ENCODE measurements at places on chromosomes 3 and 15.

GRCh38 chr3:40366203-40367162 lies 20.5 kb upstream of the ENTPD3 start:
- DNase-seq = no peak

GRCh38 chr15:82635798-82636197 lies 11.4 kb downstream of the CPEB1 start:
- no peak for DNase-seq

DNA sequence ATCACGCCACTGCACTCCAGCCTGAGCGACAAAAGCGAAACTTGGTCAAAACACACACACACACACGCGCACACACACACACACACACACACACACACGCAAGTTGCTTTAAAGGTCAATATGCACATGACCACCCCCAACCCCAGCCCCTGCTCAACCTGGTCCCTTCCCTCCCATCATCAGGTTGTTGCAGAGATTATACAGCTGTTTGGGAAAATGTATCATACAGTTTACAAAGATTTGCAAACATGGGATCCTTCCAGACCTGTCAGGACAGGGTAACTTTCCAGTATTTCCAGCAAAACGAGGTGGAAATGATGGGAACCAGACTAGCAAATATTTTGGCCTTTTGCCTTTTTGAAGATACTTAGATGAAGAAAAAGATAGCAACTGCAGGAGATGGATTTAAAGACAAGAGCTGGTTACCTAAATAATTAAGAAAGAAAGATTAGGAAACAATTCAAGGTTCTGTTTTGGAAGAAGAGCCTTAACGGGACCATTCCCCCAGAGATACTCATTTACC lies 80.2 kb downstream of the TNIK start:
- DNase-seq = no peak

DNA sequence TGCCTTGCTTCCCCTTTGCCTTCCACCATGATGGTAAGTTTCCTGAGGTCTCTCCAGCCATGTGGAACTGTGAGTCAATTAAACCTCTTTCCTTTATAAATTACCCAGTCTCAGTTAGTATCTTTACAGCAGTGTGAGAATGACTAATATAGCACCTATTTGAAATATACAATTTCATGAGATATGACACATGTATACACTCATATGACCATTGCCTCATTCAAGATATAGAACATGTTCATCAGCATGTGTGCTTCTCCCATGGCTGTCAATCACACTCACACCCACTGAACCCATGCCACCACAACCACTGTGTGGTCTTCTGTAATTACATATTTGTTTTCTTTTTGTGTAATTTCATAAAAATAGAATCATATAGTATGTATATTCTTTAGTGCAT lies 599.5 kb upstream of the EPHA6 start:
- DNase-seq = no peak

- DNase-seq = no peak
Measured at GRCh38 chr3:65919826-65920225, 118.9 kb downstream of the MAGI1 start.

DNA sequence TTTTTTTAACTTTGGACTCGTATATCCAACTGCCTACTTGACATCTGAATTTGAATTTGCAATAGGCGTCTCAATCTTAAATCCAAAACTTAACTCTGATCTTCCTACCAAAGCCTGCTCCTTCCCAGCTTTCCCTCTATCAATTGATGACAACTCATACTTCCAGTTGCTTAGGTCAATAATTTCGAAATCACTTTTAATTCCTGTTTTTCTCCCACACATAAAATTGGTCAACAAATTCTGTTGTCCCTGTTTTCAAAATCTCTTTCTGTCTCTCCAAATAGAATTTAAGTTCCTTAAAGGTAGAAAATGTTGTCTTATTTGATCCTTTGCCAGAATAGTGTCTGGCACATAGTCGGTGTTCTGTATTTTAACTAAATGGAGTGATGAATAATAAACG lies 332.4 kb downstream of the SATB1 start:
- no peak for DNase-seq

DNA sequence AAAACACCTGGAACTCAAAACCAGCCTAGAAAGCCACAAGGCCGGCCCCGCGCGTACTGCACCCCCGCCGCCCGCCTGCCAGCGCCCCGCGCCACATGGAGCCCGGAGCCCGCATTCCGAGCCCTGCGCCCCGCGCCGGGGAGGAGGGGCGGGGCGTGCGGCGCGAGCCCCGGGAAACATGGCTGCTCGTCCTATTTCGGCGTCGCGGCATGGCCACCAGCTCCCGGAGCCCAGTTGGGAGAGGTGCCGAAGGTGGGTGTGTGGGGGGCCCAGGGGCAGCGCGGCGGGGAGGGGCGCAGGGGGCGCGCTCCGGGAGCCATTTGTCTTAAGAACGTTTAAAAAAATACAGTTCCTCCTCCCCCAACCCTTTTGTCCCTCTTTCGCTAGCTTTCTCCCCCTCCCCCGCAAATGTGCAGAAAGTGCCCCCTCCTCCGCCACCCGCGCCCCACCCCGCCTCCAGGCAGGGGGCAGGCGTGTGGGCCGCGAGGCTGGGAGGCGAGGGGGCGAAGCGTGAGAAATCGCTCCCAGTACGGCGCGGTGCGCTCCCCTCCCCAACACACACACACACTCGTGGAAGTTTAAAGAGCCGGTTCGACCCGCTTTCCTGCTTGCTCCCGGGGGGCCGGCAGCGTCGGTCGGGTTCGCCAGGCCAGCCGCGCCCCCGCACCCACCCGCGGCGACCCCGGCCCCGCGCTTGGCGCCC lies 2.5 kb downstream of the ANP32A start:
- DNase-seq = peak; percentile 80

GRCh38 chr3:58129041-58129770 lies 81.6 kb downstream of the DNASE1L3 start:
- DNase-seq = no peak

GRCh38 chr15:98874773-98875172 lies 132.8 kb downstream of the PGPEP1L start:
- DNase-seq = no peak

DNA sequence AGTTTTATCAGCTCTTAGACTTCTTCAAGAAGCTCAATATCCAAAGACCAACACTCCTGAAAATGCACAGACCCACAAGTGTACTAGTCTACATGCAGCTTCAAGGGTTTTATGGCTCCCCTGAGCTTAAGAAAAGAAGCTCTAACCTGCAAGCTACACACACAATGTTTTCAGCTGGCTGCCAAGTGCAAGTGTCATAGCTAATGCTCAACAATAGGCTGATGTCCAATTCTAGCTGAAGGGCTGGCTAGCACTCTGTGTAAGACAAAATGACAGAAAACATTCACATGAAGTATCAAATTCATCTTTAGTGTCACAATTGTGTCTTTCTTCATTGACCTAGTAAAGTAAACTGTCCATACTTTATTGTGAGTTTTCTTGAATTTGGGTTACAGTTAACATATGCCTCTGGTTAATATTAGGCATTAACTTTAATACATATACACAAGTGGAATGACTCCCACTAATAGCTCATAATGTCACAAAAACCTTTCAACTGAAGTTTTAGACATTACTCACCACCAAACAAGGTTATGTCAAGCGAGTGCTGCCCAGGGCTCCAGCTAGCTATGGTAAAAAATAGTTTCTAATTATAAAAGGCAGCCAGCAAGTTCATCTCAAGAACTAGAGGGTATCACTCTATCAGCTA lies 15.1 kb downstream of the ABI3BP start:
- DNase-seq = no peak

GRCh38 chr3:12708584-12709192 lies 44.8 kb upstream of the RAF1 start:
- peak; percentile 54 for DNase-seq

DNA sequence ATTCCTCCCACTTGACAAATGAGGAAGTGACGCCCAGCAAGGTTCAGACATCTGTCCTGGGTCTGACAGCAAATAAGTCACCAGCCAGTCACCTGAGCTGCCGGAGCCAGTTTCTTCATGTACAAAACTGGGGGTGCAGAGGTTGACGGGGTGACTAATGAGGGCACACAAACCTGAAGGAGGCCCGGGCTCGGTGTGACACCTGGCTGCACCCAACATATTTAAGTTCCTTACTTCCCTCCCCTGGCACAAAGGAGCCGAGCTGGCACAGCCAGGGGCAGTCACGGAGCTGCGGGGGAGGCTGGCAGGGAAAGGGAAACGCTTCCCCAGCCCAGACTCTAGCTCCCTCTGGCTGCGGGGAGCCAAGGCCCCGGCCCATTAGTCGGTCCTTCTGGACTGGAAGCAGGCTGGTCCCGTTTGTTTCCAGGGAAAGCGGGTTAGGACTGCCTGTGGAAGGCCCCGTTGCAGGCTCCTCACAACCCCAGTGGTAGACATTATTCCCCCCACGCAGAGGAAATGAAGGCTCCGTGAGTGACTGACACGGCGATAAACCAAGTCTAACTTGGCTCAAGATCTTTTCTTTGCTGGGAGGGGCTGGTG lies 2.3 kb downstream of the FBXL22 start:
- DNase-seq = peak; percentile 73

GRCh38 chr3:125031544-125031943 lies 24.3 kb downstream of the HEG1 start:
- no peak for DNase-seq

GRCh38 chr3:27729748-27730611 lies 7.9 kb upstream of the EOMES start:
- DNase-seq = no peak

DNA sequence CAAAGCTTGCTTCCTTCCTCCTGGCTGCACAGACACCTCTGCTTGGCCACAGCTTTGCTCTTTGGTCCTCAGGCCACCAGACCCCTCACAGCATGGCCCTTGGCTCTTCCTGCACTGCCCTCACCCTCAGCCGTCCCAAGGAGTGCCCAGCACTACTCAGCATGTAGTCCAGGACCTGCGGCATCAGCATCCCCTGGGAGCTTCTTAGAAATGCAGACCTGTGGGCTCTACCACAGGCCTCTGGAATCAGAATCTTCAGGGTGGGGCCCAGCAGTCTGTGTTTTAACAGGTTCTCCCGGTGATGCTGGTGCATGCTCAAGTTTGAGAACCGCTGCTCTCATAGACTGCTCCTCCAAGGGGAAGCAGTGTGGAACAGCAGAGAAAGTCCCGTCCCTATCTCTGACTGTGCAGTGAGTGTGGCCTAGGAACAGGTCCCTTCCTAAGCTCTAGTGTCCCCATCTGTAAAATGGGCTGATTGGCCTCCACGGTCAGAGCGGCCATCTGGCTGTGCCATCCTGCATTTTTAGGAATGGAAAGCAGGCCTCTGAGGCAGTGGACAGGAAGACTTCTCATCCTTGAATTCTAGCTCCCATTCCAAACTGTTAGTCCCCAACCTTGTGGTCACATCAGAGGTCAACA lies 36.6 kb downstream of the GOLGA6A start:
- DNase-seq = no peak

DNA sequence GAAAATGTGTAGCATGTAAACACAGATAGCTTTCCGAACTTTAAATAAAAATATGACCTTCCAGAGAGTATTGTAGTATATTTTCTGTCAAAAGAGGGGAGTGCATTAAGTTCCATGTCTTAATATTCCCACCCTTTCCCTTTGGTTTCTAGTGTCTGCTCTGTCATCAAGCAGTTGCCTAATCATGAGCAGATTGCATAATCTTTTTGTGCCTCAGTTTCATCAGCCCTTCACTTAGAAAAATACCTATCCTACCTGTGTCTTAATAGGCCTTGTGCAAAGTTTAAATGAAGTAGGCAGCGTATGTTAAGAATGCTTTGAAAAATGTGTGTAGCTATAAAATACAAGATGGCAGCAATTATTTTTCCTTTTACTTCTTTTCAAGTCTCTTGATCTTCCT lies 52.8 kb downstream of the CALML4 start:
- no peak for DNase-seq

DNA sequence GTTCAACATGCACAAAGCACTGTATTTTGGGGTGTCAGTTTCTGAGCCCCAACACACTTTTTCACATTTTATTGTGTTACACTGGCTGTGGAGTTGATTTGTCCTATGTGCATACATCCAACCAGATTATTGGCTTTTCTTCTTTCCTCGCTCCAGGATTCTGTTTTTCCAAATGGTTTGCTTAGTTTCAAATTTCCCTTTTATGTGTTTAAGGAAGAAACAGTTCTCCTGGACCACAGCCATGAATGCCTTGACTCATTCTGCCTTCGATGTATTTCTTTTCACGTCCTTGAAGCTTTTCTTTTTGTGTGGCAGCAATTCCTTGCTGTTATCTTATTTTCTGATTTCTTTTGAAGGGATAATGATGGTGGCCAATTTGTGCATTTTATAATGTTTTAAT lies 53.8 kb downstream of the CACNA2D3 start:
- DNase-seq = no peak

- DNase-seq = no peak
Measured at GRCh38 chr15:39491886-39492490, 88.9 kb upstream of the THBS1 start.

GRCh38 chr15:91150502-91151160 lies 50.6 kb downstream of the SV2B start:
- DNase-seq = no peak

GRCh38 chr15:64333516-64333915 lies 22.5 kb downstream of the CSNK1G1 start:
- DNase-seq = no peak

- no peak for DNase-seq
Measured at GRCh38 chr3:187957582-187957981, 196.4 kb upstream of the LPP start.

GRCh38 chr3:14602006-14602803 lies 49.4 kb upstream of the CCDC174 start:
- DNase-seq = no peak

DNA sequence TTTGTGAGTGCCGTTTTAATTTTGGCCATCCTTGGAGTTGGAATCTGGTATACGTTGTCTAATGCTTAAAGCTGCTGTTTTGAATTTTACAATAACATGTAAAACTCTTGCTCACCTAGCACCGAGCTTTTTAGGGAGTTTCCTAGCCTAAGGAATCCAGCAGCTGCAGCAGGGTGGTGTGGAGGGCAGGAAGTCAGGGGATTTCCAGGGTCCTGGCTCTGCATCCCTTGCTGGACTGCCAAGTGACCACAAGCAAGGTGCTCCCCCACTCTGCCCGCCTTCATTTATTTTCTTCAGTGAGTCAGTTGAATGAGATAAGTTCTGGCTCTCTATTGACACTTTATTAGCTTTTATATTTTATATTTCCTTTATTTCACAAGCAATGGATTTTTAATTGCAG lies 113.7 kb downstream of the ATG7 start:
- DNase-seq = no peak

DNA sequence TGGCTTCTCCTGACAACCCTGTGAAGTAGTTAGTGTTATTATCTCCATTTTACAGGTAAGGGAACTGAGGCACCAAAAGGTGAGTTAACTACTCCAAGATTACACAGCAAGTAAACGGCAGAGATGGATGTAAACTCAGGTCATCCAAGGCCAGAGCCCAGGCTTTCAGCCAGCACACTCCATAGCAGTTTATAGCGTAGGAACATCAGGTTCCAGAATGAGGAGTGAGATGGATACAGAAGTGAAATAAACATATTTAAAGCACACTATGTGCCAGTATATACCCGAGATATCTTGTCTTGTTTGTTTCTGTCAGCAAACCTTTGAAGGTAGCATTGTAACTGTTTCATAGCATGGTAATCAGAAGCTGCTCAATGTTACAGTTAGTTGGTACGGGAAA lies 279.0 kb downstream of the OXSM start:
- peak; percentile 65 for DNase-seq

GRCh38 chr3:189100866-189101265 lies 70.9 kb upstream of the TPRG1 start:
- no peak for DNase-seq

- no peak for DNase-seq
Measured at GRCh38 chr3:170081079-170081741, 43.4 kb downstream of the GPR160 start.

Data from Right ventricle myocardium superior (tissue), 1 donor.